ENCODE measurements at places on chromosomes 1 and 21.

- DNase-seq: no peak
Observed at GRCh38 chr21:25369524-25370300, 237.6 kb downstream of the MRPL39 start.

GRCh38 chr21:45550522-45551210, 8.4 kb upstream of the SLC19A1 start:
- DNase-seq: no peak

- no peak for DNase-seq
Observed at GRCh38 chr1:1891349-1892078, 627 bp upstream of the GNB1 start.

GRCh38 chr1:53582211-53583020, 123.2 kb downstream of the DMRTB1 start:
- DNase-seq: no peak

DNA sequence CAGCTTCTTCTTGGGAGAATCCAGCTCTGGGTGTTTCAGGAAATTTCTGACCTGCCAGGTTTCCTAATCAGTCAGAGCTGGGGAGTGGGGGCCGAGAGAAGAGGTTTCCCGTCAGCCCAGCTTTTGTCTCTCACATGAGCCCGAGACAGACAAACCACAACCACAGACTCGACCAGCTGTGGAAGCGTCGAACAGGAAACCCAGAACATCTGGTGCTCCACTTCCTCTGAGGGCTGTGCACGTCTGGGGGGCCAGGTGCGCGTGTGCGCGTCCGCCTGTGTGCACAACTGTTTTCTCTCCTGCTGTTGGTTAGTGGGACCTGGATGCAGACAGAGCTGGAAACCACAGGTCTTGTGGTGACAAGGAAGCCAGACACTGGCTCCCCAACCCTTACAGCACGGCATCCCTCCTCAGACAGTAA, 113.0 kb upstream of the SLC25A33 start:
- no peak for DNase-seq

DNA sequence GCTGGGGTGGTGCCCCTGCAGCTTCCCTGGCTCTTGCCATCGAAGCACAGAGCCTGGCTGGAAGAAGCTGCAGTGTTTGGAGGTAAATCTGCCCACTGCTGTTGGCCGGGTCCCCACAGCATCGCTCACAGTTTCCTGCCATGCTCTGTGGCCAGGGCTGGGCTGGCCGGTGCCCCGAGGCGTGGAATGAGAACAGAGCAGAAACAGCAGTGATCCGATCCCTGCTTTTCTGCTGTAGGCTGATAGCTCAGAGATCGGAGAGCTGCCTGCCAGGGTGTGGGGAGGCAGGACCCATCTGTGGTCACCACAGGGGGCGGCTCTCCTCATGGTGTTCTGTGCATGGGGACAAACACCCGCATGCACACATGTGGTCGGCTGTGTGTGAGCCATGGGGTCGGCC, 11.5 kb downstream of the SLC45A1 start:
- no peak for DNase-seq

DNA sequence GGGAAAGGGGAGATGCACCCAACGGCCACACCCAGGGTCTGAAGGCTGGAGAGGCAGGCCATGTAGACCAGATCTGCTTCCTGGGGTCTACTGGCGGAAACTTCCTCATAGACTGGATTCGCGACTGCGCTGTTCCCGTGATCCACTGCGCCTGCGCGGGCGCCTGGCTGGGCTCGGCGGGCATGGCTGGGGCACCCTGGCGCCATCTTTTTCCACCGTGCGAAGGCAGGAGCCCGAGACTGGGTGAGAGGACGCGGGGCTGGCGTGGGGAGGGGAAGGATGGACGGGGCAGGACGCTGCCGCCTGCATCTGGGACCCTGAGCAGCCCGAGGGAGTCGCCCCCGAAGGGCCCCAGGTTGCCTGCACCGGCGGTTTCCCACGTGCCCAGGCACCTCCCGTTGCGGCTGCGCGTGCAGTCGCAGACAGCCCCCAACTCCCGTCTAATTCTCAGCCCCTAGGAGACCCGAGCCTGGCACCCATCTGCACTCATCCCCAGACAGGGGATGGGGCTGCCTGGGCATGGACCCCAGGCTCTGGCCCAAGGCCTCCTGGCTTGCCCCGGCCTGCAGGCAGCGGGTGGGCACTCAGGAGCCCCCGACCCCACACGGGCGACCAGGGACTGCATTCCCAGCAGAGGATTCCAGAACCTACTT, 12.4 kb upstream of the FAM3B start:
- no peak for DNase-seq

DNA sequence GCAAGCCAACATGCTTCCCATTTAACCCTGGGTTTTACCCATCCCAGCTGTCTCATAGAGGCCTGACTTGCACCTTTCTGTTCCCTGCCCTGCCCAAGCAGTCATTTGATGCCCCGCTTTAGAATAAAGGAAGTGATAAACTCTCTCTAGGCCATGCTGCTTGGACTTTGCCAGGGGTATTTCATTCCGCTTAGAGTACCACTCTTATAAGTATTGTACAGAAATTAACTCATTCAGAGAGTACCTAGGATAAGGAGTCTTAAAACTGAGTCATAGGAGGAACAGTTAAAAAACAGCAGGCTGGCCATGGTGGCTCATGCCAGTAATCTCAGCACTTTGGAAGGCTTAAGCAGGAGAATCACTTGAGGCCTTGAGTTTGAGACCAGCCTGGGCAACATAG, 21.0 kb upstream of the LYST start:
- DNase-seq: no peak

- DNase-seq: no peak
Observed at GRCh38 chr1:162294015-162294414, 82.6 kb downstream of the SPATA46 start.

DNA sequence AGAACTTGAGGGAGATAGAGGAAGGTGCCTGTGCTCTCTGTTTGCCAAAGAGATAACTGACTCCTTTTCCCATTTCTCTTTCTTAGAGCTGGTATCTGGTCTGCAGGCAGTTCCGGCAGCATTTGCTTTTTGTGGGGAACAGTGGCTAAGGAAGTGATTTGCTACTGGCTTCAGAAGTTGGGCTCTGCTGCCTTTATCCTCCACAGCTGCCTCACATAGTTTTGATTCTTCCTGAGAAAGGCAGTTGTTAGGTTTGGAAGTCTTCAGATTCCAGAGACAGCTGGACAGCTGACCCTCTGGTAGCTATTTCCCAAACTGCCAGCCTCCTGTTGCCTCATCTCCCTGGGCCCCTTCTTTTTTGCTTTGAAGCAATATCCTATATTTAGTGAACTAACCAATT, 62.6 kb upstream of the MACF1 start:
- DNase-seq: no peak

- DNase-seq: no peak
Observed at GRCh38 chr21:33109574-33110339, 39.8 kb downstream of the OLIG1 start.

GRCh38 chr1:23483321-23484252, at the start of gene ASAP3:
Gene ASAP3, minus strand, starts transcription at chr1:23484179. Its CDS starts 46 bp downstream, at chr1:23484133.
- DNase-seq: no peak

- no peak for DNase-seq
Observed at GRCh38 chr1:169043823-169044222, 62.7 kb upstream of the ATP1B1 start.

DNA sequence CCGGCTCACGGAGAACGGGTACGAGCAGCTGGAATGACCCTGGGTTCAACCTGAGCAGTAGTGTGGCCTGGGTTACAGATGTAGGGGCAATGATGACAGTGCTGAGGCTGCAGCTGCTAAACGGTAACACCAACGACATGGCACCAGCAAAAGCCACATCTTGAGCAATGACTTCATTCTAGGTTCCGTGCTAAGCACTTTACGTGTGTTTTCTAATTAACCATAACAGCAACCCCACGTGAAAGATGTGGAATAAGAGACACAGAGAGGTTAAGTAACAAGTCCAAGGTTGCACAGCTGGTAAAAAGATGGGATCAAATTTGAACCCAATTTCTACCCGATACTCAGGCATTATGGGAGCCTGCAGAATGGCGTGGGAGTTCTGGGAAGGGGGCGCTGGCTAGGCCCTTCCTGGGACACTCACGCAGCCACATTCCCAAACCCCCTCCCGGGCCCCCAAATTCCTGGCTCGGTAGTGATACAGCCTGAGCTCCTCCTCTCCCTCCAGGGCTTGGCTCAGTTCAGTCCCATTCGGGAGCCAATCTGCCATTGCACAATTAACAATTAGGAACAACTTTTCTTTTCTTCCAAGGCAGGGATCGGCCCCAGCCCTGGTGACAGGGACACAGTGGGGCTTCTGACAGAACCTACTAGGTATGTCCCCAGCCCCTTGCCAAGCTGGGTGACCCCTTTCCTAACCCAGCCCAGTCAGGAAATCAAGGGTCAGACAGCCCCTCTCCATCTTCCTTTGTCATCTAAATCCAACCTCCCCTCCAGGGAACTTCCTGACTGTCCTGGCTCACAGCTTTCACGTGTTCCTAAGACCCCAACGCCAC, 23.8 kb upstream of the ECE1 start:
- no peak for DNase-seq

- DNase-seq: no peak
Observed at GRCh38 chr1:89973471-89974127, 21.3 kb upstream of the ZNF326 start.

DNA sequence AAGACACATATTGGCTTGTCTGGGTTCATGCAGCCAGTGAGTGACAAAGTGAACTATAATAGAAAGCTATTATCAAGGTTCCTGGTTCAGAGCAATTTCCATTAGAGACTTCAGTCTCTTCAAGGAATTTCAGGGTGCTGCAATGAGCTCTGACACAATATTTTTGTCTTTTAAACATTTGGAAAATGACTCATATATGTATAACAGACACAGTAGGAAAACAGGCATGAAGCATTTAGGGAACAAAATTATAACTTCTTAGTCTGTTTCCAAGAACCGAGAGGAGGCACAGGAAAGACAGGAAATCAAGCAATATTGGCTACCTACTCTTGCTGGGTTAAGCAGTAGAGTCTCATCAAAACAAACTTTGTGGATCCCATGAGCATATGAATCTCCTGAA, 170.4 kb downstream of the PTPRC start:
- DNase-seq: no peak

GRCh38 chr1:165562571-165562970, 18.8 kb downstream of the LRRC52 start:
- no peak for DNase-seq

- peak; percentile 53 for DNase-seq
Observed at GRCh38 chr1:205591522-205592351, 40.1 kb downstream of the ELK4 start.

GRCh38 chr21:34882719-34883131, 166.4 kb downstream of the RUNX1 start:
- no peak for DNase-seq

Measured in forelimb muscle (tissue), 1 donor.